ENCODE measurements at places on chromosomes 6 and 20.

DNA sequence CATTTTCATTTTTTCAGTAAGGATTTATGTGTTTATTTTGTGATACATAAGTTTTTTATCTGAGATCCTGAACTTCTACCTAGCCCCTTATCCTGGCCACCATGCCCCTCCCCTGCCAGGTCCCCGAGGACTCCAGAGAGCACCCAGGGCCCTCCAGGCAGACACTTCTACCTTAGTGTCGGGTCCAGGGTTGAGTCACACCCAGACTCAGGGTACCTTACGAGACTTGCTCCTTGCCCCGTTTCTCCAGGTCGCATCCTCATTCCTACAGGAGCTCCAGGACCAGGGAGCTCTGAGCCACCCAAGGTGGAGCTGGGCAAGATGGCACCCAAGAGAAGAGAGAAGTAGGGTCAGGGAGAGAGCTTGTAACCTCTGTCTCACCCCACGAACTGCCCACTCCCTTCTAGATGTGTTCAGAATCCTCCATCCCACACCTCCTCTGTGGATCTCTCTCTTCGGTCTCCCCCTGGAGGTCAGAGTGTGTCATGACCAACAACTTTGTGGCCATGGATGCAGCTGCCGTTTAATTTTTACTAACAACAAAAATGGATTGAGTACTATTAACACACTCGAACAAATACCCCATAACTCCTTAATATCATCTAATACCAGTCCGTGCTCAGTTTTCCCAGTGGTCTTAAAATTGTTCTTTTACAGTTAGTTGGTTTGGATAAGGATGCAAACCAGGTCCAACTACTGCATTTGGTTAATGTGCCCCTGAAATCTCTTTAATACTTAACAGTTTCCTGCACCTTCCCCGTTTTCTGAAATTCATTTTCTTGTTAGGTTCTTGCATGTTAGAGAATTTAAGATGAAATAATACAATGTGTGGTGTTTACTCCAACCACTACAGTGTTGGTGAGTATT is 130.6 kb upstream of the INSM1 start:
- peak; percentile 45 for DNase-seq

DNA sequence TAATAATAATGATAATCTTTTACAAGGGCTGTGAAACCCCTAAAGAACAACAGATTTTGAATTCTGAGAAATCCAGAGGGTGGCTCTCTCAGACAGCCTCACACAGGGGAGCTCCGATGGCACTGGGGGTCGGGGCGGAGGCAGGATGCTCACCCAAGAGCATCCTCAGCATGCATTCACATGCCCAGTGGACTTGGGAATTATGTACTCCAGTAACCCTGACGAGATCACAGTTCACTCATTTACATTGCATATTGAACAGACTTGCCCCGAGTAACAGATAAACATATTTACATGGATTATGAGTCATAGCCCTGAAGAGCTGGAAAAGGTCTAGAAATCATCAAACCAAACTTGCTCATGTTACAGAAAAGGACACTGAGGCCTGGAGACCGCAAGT is 482.7 kb upstream of the JARID2 start:
- no peak for DNase-seq

DNA sequence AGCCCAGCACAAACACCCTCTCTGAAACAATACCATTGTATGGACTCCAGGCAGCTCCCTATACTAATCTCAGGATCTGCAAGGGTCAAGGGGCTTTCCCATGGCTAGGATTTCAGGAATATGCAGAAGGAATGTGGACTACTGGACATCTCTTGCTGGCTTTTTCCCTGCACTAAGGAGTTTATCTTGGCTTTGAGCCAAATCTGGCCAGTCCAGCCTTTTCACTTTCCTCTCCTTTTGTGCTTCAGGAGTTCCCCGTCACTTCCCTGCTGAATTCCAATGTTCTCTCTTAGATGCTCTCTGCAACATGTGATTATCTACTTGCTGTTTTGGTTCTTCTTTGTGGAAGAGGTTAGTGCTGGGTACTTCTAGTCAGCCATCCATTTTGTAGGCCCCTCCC is 568.2 kb downstream of the HDGFL1 start:
- no peak for DNase-seq

DNA sequence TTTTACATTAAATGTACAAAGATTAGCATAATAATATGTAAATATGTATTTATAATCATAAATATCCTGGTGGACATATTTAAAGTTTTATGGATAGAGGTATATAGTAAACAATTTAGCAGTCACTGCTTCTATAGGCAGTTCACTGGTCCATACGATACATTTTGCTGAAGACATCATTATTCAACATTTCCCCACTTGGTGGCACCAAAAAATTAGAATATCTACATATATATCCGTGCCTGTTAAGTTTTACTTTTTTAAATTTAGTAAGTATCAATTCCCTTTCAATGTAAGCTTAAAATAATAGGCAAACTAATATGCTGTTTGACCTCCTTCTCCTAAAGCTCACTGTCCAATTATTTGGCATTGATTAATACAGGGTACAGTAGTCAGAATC is 64.2 kb downstream of the LMBRD1 start:
- no peak for DNase-seq

GRCh38 chr6:90502866-90503407 is 83.9 kb downstream of the MAP3K7 start:
- DNase-seq = no peak

DNA sequence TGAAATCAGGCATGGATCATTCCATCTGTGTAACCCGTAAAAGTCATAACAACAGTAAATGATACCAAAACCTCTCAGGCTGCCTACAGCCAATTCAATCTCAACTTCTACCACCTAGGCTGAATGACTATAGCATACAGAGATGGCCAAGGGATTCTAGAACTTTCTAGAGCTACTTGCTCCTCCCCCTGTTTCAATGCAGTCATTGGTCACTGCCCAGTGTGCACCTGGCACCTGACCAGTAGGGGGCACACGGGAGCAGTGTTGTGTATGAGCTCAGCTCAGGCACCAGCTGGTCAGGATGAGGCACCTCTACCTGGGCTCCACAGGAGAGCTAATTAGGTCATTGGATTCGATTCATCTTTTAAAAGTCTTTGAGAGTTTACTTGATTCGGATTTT is 86.2 kb downstream of the PLEKHG1 start:
- peak; percentile 80 for DNase-seq

- DNase-seq = no peak
Measured at GRCh38 chr6:113909224-113909856, 52.2 kb downstream of the MARCKS start.

DNA sequence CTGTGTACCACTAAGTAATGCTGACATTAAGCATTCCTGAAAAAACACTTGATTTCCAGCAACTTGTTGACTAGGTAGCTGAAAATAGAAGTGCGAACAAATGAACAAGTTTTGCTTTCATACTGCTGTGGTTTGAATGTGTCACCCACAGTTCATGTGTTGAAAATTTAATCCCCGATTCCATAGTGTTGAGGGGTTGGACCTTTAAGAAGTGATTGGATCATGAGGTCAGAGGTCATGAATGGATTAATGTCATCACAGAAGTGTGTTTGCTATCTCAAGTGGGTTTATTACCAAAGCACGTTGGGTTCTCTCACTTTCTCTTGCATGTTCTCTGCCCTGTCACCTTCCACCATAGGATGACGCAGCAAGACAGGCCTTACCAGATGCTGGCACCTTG is 568.5 kb downstream of the UTRN start:
- DNase-seq = no peak
